T-helper 2 cell treated with Interferon-gamma antibody and Interleukin-4, amounts not matched to agents 5 μg/mL and 100 μg/mL, for 36 hours (primary cell): ENCODE measurements at places on chromosomes 3 and 15.

- no peak for DNase-seq
- H3K36me3 ChIP-seq: no peaks in the 10 kb centered on the region
- H3K27ac ChIP-seq: no peak overlapping the region
- H3K27me3 ChIP-seq: no peaks in the 10 kb centered on the region
Observed at GRCh38 chr3:20890111-20890519, 704.1 kb upstream of the SGO1 start.

- H3K4me1 ChIP-seq: peaks cover 20% of the 10 kb centered on the region
- no peak overlapping the region for H3K27ac ChIP-seq
- no peak for DNase-seq
- H3K4me3 ChIP-seq: no peak overlapping the region
Observed at GRCh38 chr15:64284042-64284441, 71.9 kb downstream of the CSNK1G1 start.

DNA sequence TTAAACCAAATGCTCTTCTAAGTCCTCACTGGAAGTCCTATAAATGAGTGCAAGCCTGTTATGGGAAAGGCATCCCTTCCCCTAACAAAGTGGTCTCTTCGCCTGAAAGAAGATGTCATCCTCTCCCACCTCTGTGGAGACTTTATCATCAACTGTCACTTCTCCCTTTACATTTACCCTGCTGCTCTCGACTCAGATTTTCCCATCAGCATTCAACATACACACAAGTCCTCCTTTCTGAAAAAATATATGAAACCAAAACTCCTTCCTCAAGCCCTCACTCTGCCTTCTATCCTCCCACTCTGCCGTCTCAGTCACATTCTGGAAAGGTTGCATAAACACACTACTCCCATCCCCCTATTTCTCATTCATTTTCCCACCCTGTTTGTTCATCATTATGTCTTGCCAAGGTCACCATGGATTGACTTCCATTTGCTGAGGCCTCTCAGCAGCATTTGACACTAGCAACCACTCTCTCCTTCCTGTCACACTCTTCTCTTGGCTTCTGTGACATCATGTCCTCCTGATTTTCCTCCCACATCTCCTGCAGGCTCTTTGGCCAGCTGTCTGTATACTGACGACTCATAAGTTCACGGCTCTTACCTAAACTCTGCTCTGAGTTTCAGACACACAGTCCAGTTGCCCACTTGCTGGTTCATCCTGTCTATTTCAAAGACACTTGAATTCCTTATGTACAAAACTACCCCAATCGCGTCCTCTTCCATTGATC is 70.3 kb upstream of the SMAD3 start:
- H3K27ac ChIP-seq: no peak overlapping the region
- H3K4me3 ChIP-seq: no peak overlapping the region
- peaks cover 1% of the 10 kb centered on the region for H3K36me3 ChIP-seq
- DNase-seq: no peak
- H3K4me1 ChIP-seq: no peaks in the 10 kb centered on the region

DNA sequence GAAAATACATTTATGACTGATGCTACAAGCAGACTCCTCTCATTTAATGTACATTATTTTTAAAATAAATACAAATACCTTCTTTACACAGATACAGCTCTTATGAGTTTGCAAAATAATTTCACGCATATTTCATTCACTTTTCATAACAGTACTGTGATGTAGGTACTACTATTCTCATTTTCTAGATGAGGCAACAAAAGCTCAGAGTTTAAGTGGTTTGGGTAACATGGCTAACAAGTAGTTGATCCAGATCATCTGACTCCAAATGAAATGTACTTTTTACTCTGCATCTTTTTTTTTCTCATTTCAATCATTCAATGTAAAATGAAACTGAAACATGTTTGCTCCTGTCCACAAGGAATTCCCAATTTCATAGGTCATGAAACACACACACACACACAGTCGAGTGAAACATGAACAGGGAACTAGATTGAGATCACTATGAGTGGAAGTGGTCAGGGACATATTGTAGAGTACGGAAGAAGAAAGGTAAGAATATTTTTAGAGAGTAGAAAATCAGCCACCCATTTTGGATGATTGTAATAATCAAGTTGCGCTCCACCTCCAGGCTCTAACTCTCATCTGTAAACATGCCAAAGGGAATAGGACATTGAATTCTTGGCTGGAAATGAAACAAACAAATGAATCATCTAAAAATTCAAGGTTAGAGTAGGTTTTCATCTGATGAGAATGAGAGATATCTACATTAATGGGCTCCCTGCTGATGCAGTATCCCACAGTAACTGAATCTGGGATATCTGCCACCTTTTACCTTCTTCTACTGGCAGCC is 92.4 kb downstream of the CLDN1 start:
- no peak overlapping the region for H3K4me3 ChIP-seq
- H3K27ac ChIP-seq: no peak overlapping the region
- no peaks in the 10 kb centered on the region for H3K4me1 ChIP-seq

DNA sequence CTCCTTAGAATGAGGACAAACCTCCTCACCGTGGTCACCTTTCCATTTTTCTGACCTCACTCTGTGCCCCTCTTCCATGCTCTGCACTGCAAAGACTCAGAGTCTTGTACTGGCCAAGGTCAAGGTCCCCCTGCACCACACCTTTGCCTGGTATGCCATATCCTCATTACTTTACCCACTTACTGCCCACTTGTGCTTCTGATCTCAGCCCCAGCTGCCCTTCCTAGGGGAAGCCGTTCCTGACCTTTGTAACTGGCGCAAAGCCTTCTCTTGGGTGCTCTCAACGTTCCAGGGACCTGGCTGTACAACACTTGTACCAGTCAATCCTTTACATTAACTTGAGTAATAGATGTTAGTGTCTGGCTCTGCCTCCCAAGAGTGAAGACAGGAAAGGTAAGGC is 256.0 kb downstream of the SV2B start:
- no peak for DNase-seq
- peaks cover 18% of the 10 kb centered on the region for H3K27me3 ChIP-seq
- no peaks in the 10 kb centered on the region for H3K36me3 ChIP-seq
- H3K27ac ChIP-seq: no peak overlapping the region
- no peaks in the 10 kb centered on the region for H3K4me1 ChIP-seq

DNA sequence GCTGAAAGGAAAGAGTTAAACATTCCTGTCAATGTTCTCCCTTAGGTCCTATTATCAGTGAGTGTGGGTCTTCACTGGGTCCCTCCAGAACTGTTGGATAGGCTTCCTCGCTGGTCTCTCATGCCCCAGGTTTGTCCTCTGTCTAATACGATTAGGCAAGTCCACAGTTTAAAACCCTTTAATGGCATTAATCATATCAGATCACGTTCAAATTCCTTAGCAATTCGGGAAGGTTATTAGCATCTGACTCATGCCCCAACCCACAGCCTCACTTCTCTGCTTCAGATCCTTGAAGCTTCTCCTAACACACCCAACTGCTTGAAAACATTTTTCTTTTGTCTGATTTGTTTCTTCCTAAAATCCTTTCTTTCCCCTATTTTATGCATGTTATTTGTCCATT is 224.3 kb upstream of the ATP10A start:
- H3K4me3 ChIP-seq: no peak overlapping the region
- no peak overlapping the region for H3K27ac ChIP-seq
- no peaks in the 10 kb centered on the region for H3K36me3 ChIP-seq
- H3K27me3 ChIP-seq: peaks cover 7% of the 10 kb centered on the region

DNA sequence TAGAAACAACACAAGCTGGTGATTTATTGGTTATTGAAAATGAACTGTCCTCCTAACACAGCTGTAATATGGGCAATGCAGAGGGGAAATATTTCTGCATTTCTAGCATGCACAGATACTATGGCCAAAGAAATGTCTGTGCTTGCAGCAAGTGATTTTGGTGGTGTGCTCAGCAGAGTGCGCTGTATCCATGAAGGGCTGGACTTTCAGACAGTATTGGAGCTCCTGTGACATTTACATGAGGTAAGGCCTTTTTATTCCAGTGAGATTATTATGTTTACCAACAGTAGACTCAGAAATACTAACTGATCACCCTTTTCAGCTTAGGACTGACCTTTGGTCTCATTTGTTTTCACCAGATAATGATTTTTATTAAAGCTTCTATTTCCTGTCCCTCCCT is 1302.6 kb upstream of the EPHA6 start:
- H3K27ac ChIP-seq: no peak overlapping the region
- DNase-seq: no peak
- H3K36me3 ChIP-seq: no peaks in the 10 kb centered on the region
- H3K4me1 ChIP-seq: no peaks in the 10 kb centered on the region

DNA sequence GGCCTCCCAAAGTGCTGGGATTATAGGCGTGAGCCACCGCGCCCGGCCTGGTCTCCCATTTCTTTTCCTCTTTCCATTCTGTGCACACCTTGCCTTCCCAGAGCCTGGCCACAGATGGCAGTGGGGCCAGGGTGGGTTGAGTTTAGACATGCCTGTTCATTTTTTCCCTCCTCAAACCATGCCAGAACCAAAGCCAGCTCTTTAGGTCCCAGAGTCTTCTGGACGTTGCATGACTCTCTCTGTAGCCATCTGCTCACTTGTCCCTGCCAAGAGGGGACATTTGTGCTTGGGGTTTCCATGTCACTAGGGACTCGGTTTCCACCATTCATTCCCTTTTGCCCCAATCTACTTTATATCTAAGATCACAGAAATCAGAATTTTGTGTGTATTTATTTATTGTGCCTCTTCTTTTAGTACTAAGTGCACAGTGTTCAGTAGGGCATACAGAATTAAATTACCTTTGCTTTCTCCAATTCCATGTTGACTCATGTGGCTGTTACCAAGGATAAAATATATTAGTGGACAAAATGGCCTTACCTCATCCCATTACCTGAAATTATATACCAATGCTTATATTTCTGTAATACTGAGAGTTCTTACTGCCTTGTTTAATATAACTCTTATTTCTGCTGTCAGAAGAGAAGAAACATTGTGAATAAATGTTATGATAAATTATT is 49.6 kb downstream of the USP13 start:
- H3K4me3 ChIP-seq: no peak overlapping the region
- peaks cover 9% of the 10 kb centered on the region for H3K4me1 ChIP-seq
- H3K36me3 ChIP-seq: peaks cover 4% of the 10 kb centered on the region
- no peak overlapping the region for H3K27ac ChIP-seq
- no peaks in the 10 kb centered on the region for H3K27me3 ChIP-seq
- DNase-seq: no peak

GRCh38 chr15:64896371-64897069 is 15.2 kb upstream of the ANKDD1A start:
- no peaks in the 10 kb centered on the region for H3K27me3 ChIP-seq
- peaks cover 60% of the 10 kb centered on the region for H3K4me1 ChIP-seq
- H3K27ac ChIP-seq: peak overlapping the region; percentile 99
- peaks cover 6% of the 10 kb centered on the region for H3K36me3 ChIP-seq
- no peak for DNase-seq

DNA sequence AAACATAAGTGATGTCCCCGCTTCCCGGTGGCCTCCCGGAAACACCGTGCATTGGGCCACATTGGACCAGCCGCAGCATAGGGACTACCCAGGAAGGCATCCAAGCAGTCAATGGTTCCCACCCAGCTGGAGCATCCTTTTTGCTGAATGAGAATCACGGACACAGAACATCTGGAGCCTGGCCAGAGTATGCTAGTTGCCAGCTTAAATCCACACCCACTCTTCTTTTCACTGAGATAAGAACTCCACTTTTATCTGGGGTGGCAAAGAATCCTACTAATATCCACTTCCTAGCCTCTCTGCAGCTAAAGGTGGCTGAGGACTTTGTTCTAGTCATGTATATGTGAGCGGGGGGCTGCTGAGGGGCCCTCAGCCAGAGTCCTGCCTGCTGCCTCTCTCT is 95.2 kb upstream of the PLXNA1 start:
- no peaks in the 10 kb centered on the region for H3K36me3 ChIP-seq
- peaks cover 14% of the 10 kb centered on the region for H3K4me1 ChIP-seq
- DNase-seq: no peak
- no peaks in the 10 kb centered on the region for H3K27me3 ChIP-seq

- no peaks in the 10 kb centered on the region for H3K27me3 ChIP-seq
- H3K27ac ChIP-seq: no peak overlapping the region
- H3K4me1 ChIP-seq: peaks cover 11% of the 10 kb centered on the region
- no peak overlapping the region for H3K4me3 ChIP-seq
- no peak for DNase-seq
- H3K36me3 ChIP-seq: peaks cover 24% of the 10 kb centered on the region
Observed at GRCh38 chr3:51703068-51703760, 3.7 kb upstream of the GRM2 start.

DNA sequence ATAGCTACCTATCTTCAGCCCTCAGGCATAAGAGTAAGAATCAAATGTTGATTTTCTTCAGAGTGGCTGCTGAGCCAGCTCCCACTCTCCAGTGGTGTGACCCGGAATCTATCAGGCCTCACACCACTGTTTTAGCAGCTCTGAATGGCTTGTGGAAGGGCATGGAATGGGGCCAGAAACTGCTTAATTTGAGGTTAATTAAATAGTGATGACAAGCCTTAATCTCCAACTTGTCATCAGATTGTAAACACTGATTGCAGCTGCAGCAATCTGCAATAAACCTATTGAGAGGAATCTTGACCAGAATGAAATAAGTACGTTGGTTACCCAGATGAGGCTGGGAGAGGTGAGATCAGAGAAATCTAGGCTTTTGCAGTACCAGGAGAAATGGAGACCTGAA is 317.4 kb downstream of the FHIT start:
- no peak overlapping the region for H3K4me3 ChIP-seq
- no peak overlapping the region for H3K27ac ChIP-seq
- peaks cover 3% of the 10 kb centered on the region for H3K4me1 ChIP-seq
- no peak for DNase-seq
- no peaks in the 10 kb centered on the region for H3K36me3 ChIP-seq

DNA sequence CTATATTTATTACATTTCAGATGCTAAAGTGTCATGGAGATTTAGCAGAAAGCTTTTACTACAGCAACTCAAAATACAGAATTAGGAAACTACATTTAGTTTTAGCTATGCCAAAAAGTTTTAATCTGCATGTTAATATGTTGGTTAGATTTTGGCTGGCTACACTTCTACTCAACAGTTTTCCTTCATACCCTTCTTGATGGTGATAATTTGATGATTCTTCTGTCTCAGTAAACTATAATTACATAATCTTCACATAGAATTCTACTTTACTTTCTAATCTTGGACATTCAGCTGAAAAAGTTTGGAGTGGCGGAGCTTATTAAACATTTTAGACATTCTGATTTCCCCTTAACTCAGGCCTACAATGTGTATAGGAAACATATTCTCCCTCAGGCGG is 10.0 kb upstream of the UTS2B start:
- H3K4me1 ChIP-seq: peaks cover 2% of the 10 kb centered on the region
- no peak overlapping the region for H3K27ac ChIP-seq
- no peaks in the 10 kb centered on the region for H3K27me3 ChIP-seq
- H3K36me3 ChIP-seq: no peaks in the 10 kb centered on the region
- no peak overlapping the region for H3K4me3 ChIP-seq

- no peak overlapping the region for H3K4me3 ChIP-seq
- no peaks in the 10 kb centered on the region for H3K36me3 ChIP-seq
- H3K4me1 ChIP-seq: no peaks in the 10 kb centered on the region
- H3K27ac ChIP-seq: no peak overlapping the region
- peaks cover 17% of the 10 kb centered on the region for H3K27me3 ChIP-seq
Observed at GRCh38 chr15:33013827-33014445, 180.6 kb downstream of the FMN1 start.

DNA sequence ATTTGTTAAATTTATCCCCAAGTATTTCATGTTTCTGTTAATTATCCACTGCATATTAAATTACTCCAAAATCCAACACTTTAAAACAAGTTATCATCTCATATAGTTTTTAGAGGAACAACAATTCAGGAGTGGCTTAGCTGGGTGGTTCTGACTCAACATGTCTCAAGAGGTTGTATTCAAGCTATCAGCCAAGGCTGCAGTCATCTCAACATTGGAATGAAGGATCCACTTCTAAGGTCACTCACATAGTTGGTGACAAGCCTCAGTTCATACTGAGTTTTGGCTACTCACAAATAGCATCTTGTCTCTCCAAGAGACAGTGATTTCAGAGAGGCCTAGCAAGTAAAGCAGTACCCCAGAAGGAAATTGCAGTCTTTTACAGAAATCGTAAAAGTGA is 134.7 kb downstream of the NR2E3 start:
- no peak for DNase-seq
- H3K36me3 ChIP-seq: no peaks in the 10 kb centered on the region
- no peaks in the 10 kb centered on the region for H3K4me1 ChIP-seq
- H3K4me3 ChIP-seq: no peak overlapping the region
- H3K27me3 ChIP-seq: no peaks in the 10 kb centered on the region
